AG09319 (cell line): ENCODE measurements at places on chromosomes 3 and 15.
A peak's percentile ranks its signal among the peaks of the same experiment; 100 is the strongest.

- peak; percentile 22 for DNase-seq
These were observed 3.9 kb downstream of the CRYGS start for GRCh38 chr3:186540221-186540834.

DNA sequence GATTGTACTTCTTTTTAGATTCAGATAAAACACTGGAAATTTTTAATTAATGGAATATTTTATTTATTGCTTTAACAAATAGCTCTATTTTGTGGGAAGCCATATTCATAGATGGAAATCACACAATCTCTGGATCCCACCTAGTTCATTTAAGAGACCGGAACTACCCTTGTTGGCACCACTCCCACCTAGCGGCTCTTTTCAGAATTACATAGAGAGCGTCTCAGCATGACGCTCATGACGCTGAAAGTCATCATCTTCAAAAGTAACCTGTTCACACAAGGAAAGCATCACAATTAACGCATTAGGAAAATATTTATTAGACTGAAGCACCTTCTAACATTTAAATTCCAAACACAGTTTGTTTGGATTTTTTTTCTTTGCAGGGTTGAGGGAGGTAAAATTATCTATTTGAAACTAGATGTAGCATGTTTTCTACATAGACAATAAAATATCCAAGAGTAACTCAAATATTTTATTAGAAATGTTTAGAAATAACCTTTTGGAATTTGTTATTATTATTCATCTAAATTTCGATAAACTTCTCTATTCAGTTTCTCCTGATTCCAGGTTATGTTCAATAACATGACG, 214.9 kb upstream of the ARRDC4 start:
- no peak for DNase-seq

DNA sequence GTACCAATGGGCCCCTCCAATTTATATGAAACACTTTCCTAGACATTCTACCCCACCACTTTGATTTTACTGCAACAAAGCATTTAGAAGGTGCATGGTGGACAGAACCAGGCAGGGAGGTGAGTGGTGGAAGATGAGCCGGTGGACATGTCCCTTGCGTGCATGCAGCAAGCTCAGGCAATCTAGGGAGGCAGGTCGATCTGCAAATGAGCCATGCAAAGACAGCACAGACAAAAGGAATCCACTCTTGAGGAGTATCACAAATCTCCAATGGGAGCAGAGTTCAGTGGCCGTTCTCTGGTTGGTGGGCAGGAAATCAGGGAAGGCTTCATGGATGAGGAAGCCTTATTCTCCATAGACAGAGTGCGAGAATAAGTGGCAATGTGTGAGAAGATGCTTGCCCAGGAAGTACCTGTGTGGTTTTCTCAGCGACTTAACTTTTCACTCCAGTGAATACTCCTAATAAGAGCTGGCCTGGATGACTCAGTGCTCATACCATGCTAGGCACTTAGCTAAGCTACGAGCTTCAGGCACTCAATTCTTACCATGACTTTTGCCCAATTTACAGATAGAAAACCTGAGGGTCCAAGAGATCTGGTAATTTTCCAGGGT, 152.5 kb downstream of the FOXP1 start:
- no peak for DNase-seq

DNA sequence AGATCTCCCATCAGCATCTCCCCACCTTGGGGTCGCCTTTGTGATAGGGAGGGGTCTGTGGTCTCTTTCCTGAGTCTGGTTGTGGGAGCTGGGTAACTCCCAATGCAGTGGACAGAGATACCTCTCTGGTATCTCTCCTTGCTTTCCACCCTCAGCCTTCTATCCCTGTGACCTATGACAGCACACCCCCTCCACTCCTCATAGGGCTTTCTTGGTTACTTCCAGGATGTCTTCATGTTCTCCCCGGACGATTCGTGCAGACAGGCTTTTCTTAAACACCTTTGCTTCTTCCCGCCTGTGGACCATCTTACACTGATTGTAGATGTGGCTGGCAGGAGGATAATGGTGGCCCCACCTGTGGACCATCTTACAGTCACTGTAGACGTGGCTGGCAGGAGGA, 14.2 kb upstream of the NRROS start:
- no peak for DNase-seq

GRCh38 chr3:8607234-8608040, 37.2 kb downstream of the SSUH2 start:
- DNase-seq: peak; percentile 57

- DNase-seq: peak; percentile 34
These were observed 131.2 kb downstream of the IGF1R start for GRCh38 chr15:98779463-98780071.

- DNase-seq: no peak
These were observed 160.8 kb downstream of the TUSC7 start for GRCh38 chr3:116870379-116870778.

GRCh38 chr3:20608054-20608738, 422.2 kb upstream of the SGO1 start:
- DNase-seq: no peak

GRCh38 chr3:127135241-127136023, 57.5 kb upstream of the PRR23E start:
- no peak for DNase-seq
